ENCODE measurements at places on chromosomes 5 and 9.

- DNase-seq, result no peak
Observed at GRCh38 chr9:117771136-117771535, 66.9 kb downstream of the TLR4 start.

GRCh38 chr5:39599721-39600431, 175.1 kb upstream of the DAB2 start:
- DNase-seq, result no peak

GRCh38 chr5:100553209-100553608, 18.0 kb downstream of the FAM174A start:
- no peak for DNase-seq

DNA sequence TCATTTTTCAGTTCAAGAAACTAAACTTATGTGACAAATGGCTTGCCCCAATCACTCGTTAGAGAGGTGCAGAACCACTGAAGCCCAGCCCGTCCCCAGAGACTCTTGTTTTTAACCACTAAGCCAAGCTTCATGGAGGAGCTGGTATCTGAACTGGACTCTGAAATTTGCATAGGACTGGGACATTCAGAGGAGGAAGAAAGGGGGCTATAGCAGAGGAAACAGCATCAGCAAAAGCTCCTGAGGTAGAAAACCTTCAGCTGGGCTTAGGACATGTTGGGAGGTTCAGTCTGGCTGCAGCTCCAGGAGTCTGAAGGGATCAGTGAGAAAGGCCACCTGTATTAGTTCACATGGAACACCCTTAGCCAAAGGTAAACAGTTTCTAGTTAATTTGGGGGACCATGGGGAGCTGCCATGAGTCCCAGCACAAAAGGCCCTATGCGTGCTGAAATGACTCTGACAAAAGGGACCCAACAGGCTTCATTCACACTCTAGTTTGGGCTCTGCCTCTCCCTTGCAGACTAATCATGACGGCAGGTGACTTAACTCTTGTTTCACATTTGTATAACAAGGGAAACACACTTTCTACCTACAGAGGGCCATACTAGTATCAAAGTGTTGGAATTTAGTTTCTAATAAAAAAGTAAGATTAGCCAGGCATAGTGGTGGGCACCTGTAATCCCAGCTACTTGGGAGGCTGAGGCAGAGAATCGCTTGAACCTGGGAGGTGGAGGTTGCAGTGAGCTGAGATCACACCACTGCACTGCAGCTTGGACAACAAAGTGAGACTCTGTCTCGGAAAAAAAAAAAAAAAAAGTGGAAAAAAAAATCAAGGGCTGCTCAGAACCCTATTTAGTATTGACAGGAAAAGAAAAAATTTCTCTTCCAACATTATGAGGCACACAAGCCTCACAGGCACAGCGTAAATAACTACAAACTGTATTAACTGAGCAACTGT, 10.2 kb downstream of the FBXO10 start:
- no peak for DNase-seq

DNA sequence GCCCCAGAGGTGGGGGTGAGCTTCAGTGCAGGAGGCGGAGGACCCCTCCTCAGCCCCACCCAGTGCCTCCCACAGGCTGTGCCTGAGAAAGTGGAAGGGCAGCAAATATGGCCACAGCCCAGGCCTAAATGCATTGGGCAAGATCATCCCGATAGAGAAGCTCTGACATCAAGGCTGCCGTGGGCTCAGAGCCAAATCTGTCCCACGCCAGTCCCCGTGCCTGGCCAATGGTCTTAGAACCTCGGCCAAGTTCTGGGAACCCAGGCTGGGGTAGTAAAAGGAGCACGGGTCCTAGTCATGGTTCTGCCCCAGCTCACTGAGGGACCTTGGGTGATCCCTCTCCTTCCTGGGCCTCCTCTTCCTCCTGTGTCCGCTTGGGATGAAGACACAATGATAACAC, 27.7 kb upstream of the TNIP1 start:
- no peak for DNase-seq

GRCh38 chr9:116844621-116845020, 157.5 kb downstream of the TRIM32 start:
- no peak for DNase-seq

DNA sequence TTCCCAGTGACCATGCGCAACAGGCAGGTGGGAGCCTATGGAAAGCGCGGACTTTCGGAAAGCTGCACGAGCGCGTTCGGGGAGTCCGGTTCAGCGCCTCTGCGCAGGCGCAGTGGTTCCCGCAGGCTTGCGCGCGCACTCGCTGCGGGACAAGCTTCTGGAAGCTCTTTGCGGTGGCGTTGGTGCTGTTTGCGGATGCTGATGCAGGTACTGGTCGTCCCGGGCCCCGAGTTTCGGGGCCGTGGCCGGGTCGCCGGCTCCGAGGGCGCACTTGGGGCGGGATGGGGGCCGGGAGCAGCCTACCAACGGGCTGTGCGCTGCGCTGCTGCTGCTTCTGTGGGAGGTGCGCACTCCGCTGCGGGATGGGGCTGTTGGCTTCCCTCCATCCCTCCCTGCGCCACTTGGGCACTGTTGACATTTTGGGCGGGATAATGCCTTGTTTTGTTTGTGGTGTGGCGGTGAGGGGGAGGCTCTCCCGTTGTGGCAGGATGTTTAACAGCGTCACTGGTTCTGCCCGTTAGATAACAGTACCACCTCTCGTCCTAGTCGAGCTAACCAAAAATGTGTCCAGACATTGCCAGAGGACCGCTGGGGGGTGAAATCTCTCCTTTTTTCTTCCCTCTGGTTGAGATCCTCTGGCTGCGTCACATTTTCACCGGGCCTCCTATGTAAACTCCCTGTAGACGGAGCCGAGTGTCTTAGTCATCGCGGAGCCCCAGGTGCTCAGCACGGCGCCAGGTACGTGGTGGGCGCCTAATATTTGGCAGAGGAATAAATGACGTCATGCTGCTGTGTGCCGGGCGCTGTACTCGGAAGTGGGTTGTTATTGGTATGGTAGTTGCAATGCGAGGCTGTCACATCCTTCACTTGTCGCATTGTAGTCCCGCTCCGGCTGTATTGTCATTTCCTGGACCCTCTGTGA, at the start of gene ZNF483:
TSS of gene ZNF483 (plus strand) at position 124 of the 922 bp plus-strand sequence. CDS start 2,217 bp downstream, outside the sequence.
- DNase-seq, result peak; percentile 71

DNA sequence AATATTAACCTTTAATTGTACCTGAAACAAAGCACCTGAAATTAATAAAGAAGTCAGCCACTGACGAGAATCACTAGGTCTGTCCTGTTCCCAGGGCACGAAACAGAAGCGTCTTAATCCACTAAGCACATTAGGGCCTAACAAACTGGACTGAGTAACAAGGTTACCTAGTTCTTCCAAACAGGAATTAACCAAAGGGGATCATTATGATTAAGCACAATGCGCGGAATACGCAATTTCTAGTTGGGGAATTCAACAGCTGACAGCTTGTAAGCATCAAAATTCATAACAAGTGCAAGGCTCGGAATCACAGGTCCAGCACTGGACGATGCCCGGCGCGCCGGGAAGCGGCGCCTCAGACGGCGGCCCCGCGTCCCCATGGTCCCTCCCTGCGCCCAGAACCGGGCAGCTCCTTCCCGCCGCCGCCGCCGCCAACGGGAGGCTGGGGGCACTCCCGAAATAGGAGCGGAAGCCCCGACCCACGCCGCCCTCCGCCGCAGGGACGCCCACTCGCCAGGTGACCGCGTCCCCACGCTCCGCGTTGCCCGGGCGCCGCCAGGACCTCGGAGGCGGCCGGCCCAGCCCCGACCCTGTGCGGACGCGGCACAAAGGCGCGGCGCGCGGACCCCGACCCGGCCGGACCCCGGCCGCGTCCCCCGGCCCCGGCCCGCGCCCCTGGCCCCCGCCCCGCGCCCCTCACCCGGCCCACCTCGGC, 898 bp downstream of the CAMSAP1 start:
- DNase-seq, result no peak

DNA sequence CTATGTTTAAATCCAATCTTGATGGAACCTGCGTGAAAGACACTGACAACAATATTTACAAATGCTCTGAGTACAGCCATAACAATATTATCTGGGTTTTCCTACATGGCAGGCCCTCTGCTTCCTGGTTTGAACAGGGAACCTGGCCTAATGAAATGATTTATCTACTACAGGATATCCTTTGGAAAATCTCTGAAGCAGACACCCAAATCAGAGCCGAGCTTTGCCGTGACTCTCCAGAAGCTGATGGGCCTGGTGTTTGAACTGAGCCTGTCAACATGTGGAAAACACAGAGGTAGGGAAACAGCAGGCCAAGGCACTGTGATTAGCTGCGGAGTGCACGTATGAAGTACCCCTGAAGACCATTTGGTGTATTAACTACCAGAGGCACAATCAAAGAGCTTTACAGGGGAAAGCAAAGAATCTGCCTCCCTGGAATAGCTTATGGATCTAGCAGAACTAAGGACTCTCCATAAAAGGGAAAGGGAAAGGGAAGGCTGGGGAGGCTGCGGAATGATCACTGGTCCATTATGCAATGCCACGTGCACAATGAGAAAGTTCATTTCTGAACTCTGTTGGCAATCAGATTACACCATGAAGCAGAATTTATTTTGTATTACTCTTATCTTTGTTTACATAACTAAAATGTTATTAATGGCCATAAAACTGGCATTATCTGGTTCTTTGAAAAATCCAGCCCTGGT, 321.9 kb downstream of the EBF1 start:
- no peak for DNase-seq

DNA sequence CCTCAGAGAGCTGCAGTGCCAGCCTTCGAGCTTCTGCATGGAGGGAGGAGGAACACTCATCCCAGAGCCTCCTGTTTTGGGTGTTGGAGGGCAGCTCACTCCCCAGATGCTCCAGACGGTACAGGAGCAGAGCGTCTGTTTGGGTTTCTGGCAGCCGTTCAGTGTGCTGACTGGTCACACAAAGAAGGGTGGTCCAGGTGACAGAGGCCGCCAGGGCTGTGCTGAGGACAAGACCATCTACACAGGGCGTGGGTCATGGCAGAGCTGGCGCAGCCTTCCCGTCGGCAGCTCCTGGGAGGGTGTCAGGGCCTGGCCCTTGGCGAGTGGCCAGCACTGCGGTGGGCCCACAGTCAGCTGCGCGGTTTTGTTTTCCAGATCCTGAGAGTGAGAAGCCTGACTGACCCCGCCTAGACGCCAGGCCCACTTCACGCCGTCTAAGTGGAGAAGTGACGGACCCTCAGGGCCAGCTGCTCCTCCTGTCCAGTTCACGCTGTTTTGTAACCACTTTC, 131.4 kb upstream of the FAM120A start:
- DNase-seq, result no peak

DNA sequence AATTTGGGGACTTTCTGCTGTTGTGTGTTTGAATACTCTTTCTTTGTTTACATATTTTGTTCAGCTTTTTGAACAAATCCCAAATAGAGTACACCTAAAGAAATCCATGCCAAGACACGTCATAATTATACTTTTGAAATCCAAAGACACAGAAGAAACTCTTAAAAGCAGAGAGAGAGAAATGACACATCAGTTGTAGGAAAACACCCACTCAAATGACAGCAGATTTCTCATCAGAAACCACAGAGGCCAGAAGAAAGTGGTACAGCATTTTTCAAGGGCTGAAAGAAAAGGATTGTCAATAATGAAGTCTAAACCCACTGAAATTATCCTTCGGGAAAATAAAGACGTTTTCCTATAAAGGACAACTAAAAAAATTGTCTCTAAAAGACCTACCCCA, 378.6 kb downstream of the GADD45G start:
- DNase-seq, result no peak

- DNase-seq, result peak; percentile 25
Observed at GRCh38 chr5:180209137-180209581, at the start of gene RASGEF1C. RASGEF1C (minus strand) TSS chr5:180209211; CDS start chr5:180138052, 71,159 bp downstream.

DNA sequence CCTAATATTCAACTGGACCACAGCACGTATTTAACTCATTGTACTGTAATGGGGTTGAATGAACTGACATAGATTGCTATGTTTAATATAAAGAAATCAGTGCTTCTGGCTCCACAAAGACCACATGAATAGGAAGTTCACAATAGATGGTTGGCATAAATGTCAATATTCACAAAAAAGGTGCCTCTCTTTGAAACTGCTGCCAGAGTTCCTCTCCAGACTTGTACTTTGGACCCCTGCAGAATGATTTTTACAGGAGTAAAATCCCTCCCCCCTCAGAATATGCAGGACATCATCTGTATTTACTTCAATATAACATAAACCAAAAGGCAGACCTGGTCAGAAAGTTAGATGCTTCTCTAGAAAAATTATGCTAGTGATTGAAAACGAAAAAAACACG, 508.5 kb upstream of the DAP start:
- DNase-seq, result no peak

DNA sequence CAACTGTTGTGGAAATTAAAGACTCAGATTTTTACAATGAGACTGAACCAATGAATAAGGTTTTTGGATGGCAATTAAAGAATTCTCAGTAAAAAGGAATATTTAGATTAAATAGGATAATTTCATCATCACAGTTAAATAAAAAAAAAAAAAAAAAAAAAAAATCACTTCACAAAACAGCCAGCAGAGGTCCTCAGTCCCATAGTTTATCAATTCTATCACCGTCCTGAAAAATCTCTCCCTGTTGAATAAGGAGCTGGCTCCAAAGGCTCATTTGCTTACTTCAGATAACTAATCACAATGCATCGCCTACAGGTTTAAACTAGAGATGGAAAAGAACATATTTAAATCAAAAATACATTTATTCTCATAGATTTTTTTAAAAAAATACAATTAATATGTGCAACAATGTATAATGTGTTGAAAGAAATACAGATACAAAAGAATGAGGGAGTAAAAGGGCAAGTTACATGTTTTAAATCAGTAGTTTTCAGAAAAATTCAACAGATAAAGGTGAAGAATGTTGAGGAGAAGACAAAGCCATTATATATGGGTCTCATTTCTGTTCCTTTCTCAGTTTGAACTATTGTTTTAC, 175.8 kb upstream of the CHD1 start:
- DNase-seq, result no peak

- no peak for DNase-seq
Observed at GRCh38 chr5:147346006-147346561, 111.3 kb downstream of the STK32A start.

GRCh38 chr5:6737043-6737941, 24.1 kb downstream of the TENT4A start:
- no peak for DNase-seq
